ENCODE measurements at places on chromosomes 2 and 18.

DNA sequence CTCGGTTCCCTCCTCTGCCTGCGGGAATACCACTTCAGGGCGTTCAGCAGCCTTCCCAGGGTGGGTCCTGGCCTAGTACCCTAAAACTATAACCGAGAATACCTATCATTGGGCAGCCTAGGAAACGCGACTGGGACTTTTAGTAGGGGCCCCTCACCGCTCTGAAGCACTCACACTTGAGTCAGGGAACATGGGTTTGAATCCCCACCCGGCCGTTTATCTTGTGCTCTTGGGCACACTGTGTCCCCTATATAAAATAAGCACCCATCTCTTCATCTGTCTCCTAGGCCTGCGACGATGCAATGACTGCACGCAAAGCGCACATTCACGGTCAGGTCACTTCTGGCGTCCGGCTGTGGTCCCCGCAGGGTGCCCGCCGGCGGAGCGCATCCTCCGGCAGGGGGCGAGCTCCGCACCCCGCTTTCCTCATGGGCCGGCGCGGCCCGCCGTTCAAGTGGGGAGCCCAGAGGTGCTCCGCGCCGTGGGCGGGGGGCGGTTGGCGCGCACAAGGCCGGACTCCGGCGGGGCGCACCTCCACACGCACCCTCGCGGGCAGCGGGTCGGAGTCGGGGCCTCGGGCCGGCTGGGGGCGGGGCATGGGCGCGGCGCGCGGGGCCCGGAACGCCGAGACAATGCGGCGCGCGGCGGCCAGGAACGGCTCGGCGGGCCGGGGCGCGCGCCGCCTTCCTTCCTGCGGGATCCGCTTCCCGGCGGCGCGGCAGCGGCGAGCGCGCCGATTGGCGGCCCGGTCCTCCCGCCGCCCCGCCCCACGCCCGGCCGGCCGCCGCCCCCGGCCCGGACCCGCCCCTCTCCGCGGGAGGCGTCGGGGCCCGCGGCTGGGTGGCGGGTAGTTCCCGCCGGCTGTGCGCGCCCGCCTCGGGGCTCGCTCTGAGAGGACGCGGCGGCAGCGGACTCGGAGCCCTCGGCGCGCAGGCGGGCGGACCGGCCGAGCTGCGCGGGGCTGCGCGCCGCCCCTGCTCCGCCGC, at the start of gene ASAP2:
ASAP2 (plus strand) TSS at position 850 of the 986 bp plus-strand sequence. CDS start 293 bp downstream, outside the sequence.
- peak; percentile 70 for DNase-seq

GRCh38 chr2:160465406-160465805, 28.2 kb downstream of the RBMS1 start:
- DNase-seq = no peak

GRCh38 chr18:33446604-33447003, 6.1 kb upstream of the CCDC178 start:
- DNase-seq = no peak

- peak; percentile 96 for DNase-seq
These were observed 48.2 kb upstream of the CTAGE1 start for GRCh38 chr18:22465859-22466457.

GRCh38 chr2:96185516-96185915, 23.1 kb downstream of the STARD7 start:
- no peak for DNase-seq

DNA sequence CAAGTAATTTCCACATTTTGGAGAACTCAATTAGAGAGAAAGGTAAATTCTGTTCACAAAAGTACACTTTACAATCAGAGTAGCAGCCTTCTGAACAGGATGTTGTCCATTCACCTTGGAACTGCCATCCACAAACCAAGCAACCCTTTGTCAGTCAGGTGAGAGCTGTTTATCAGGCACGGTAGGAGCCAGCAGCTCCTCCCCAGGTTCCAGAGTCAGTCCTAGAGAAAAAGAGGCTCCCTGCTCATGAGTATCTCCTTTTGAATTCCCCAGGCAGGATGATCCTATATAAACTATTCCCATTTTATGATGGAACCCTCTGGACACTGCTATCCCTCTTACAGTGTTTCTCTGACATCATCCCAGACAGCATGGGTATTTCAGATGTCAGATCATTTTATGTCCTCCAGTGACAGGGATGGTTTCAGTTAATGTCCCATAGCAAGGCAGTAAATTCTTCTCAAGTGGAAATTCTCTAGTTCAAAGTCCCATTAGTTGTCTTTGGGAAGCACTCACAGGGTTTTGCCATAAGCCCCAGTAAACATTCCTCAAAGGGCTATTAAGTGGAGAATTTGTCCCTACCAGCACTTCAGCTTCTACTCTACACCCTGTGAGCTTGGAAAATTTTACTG, 34.5 kb upstream of the CSRNP3 start:
- no peak for DNase-seq

DNA sequence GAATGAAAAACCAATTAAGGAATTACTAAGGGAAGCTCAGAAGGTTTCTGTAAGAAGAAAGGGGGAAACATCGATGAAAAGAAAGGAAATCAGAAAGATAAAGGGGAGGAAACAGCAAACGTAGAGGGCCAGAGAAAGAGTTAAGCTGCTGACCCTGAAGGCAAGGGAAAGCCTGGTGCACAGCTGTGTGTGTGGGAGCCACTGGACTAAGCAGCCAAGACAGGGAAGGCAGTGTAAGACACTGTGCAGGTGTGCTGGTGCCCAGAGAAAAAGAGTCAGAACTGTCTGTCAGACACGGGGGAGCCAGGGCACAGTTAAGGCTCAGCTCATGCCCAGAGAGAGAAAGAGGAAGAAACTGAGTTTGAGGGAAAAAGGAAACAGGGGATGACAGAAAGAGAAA, 104.0 kb downstream of the HIBCH start:
- DNase-seq = no peak

- no peak for DNase-seq
These were observed 19.7 kb upstream of the ARHGAP25 start for GRCh38 chr2:68714866-68715265.

GRCh38 chr2:237721458-237721857, 77.1 kb upstream of the RBM44 start:
- no peak for DNase-seq

- no peak for DNase-seq
These were observed at the start of gene CYS1 for GRCh38 chr2:10079870-10080535. CYS1 (minus strand) TSS chr2:10080411; CDS start chr2:10080223, 188 bp downstream.

GRCh38 chr2:32514946-32515345, 112.9 kb upstream of the TTC27 start:
- DNase-seq = no peak

DNA sequence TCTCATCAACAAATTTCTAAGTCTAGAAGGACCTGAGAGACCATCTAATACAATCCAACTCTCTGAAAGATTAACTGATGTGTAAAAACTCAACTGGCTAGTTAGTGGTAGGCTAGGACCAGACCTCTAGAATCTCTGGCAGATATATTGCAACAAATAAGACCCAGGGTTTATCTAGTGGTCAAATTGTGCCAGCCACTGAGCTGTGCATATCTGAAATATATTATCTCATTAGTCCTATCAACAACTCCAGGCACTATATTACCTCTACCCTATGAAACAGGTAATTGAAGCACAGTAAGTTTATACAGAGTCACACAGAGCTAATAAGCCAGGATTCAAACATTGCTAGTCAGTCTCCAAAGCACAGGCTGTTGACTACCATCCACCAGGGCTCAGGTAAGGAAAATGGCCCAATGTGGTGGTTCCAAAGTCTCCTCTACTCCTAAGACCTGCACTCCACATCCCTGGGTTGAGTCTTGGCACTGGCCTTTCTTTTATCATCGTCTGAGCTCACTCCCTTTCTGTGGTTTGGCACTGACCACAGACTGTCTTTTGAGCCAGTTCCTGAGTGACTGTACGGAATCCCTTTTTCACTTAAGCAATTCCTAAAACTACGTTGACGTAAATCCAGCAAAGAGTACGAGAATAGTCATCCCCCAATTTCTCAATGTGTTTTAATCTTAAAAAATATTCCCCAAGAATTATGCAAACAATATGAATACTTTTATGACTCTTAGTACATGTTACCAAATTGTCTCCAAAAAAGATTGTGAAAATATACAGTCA, 11.9 kb upstream of the PID1 start:
- DNase-seq = peak; percentile 89

DNA sequence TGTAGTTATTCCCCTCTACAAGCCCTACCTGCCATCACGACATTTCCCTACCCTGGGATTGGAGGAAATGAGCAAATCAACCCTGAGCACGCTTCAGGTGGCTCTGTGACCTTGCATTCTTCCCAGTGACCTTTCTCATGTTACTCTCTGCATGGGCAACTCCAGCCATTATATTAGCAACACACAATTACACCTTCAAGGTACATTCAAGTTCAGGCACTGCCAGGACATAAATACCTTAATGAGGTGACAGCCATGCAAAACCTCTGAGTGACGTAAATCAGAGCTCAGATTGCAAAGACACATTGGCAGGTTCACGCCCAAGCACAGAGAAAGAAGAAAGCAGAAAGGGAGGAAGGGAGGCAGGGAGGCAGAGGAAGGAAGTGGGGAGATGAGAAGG, 68.7 kb upstream of the ALK start:
- no peak for DNase-seq

DNA sequence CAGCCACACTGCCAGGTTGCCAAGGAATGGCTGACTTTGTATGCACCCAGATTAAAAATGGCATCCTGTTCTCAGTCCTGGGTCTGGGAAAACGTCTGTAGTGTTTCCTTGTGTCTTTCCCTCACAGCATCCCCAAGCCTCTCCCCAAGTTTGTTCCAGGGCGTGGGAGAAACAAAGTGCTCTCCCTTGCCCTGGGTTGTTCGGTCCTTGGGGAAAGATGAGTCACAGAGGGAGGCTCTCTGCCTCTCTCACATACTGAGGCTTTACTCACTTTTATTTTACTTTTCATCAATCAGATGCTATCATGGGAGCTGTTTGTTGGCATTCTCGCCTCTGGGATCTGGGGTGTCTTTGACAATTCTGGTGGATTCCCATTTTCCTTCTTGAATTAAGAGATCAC, 492.3 kb downstream of the XIRP2 start:
- no peak for DNase-seq

GRCh38 chr2:105682401-105682800, 62.3 kb upstream of the NCK2 start:
- DNase-seq = no peak

- DNase-seq = no peak
These were observed 169.1 kb downstream of the LAMA1 start for GRCh38 chr18:6948281-6949055.

DNA sequence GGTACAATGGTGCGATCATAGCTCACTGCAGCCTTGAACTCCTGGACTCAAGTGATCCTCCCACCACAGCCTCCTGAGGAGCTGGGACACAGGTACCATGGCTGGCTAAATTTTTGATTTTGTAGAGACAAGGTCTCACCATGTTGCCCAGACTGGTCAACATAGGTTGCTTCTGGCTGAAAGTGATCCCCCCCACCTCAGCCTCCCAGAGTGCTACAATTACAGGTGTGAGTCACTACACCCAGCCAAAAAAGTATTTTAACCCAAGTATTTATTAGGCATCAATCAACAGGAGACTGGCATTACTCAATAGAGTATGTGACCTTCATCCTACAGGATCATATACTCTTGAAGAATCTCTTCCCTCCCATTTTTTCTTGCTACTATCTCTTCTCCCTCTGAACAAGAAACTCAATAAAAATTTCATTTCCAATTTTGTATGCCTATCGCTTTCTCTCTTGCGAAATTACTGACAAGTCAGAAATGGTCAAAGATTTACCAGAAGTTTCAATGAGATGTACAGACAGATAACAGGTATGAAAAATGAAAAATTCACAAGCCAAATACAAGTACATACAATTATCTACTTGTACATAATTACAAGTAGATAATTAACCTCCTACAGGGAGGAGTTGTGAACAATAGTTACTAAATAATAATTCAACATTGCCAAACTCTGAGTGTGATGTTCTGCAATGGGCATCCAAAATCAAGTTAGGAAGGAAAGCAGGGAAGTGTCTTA, 34.9 kb upstream of the CCNT2 start:
- no peak for DNase-seq

DNA sequence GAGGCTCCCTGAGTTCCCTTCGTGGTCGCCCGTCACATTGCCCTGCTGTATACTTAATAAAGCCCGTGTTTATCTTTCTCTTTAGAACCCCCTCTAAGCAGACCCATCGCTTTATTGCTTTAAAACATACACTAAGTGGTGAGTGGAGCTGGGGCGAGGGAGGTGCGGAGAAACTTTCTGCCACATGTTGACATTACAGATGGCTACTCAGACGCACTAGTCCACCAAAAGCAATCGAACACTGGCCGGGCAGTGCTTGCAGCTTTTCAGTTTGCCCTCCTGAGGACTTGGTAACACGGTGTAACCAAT, 859 bp upstream of the COLEC12 start:
- DNase-seq = no peak

DNA sequence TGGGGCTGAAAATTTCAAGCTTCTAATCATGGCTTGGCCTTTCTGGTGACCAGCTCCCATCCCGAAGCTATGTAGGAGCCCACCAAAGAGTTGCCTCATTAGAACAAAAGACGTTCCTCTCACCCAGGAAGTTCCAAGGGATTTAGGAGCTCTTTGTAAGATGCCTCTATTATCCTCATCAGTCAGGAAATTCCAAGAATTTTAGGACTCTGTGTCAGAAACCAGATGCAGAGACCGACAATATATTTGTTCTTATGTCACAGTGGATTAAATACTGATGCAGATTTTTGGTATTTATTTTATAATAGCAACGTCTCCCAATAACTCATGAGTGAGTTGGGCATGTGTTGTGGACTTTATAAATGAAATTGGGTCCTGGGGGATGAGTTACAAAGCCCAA, 91.8 kb upstream of the SKOR2 start:
- DNase-seq = peak; percentile 85

GRCh38 chr18:12880541-12880910, 3.5 kb downstream of the PTPN2 start:
- DNase-seq = no peak

GRCh38 chr2:3752376-3752775, 49.0 kb downstream of the DCDC2C start:
- no peak for DNase-seq

DNA sequence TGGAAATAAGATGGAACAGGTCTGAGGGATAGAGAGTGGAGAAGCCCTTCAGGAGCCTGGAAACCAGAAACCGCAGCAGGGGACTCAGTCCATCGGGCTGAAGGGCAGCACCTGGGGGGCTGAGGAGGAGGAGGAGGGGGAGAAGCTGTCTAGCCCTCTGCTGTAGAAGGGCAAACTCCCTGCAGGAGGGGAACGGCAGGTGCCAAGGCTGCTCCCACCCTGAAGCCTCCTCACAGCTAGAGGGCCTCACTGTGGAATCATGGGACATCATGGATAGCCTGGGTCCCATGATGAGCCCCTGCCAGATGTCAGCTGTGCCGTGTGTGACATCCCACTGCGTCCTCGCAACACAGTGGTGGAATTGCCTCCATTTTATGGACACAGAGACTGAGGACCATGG, 435 bp downstream of the MYO7B start:
- DNase-seq = no peak

All from fibroblast of upper back skin (primary cell).